Right lobe of liver (tissue), 6 donors: ENCODE measurements at places on chromosomes 12 and 14. TPM values are rescaled to one million over a fixed set of nuclear protein-coding genes. Genes with fewer than 3 reads are reported as not detected.
A peak's percentile ranks its signal among the peaks of the same experiment; 100 is the strongest.

Gene ANKRD13A
- 18.7 TPM for total RNA-seq

DNA sequence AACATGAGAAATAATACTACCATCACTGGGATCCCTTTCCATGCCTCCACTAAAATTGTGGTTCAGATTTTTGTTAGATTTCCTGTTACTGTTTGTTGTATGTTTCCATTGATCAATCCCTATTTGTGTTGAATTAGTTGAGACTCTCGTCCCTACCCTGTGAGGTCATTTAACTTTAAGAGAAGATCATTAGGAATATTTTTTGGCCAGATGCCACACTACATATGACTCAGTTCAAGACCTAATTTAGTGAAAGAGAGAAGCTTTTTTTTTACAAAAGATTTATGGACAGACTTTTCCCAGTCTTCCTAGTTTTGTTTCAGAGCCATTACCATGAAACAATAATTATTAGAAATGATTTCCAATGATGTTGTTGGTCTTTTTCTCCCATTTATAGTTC lies 35.5 kb downstream of the CPSF6 start:
- DNase-seq = no peak

Gene KRT6C
- total RNA-seq = not detected

- no peak for DNase-seq
Observed at GRCh38 chr12:10018386-10018785, 8.0 kb downstream of the CLEC12B start.

GRCh38 chr14:100901391-100902183 lies 1.9 kb downstream of the RTL1 start:
- DNase-seq = peak; percentile 11

- no peak for DNase-seq
Observed at GRCh38 chr14:50402965-50403364, 6.3 kb upstream of the CDKL1 start.

DNA sequence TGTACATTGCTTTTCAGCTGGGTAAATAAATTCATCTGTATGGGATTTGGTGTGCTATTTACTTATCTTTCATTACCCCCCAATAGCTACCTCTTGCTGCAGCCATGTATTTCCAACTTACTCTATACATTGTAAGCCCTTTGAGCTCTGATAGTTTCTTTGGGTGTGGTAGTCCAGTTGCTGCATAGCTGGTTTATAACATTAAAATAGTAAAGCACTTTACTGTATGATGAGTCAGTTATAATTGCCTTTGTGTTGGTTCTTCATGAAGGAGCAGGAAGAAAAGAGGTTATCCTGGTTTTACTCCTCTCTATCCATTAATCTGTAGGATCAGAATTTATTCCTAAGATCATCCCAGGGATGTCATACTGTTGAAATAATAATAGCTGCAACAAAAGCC lies 15.7 kb downstream of the TBC1D30 start:
- DNase-seq = no peak

- no peak for DNase-seq
Observed at GRCh38 chr12:3725388-3726115, 27.4 kb downstream of the CRACR2A start.
